ENCODE measurements at places on chromosomes 11 and 22.

DNA sequence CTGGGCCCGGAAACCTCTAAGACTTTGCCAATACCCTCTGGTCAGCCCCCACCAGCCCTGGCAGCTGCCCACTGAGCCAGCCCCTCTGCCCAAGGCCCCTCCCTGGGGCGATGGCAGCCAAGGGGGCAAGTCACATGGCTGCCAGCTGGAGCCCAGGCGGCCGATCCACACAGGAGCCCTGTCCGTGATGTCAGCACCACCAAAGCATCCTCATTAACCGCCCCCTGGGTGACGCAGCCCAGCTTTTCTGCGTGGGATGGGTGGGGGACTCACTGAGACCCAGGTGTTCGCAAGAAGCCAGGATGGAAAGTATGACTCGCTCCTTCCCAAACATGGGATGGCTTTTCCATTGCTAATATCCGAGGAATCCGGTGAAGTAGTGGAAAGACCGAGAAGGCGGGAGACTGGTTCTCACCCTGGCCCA, 46.6 kb upstream of the WNT7B start:
- no peak for DNase-seq

DNA sequence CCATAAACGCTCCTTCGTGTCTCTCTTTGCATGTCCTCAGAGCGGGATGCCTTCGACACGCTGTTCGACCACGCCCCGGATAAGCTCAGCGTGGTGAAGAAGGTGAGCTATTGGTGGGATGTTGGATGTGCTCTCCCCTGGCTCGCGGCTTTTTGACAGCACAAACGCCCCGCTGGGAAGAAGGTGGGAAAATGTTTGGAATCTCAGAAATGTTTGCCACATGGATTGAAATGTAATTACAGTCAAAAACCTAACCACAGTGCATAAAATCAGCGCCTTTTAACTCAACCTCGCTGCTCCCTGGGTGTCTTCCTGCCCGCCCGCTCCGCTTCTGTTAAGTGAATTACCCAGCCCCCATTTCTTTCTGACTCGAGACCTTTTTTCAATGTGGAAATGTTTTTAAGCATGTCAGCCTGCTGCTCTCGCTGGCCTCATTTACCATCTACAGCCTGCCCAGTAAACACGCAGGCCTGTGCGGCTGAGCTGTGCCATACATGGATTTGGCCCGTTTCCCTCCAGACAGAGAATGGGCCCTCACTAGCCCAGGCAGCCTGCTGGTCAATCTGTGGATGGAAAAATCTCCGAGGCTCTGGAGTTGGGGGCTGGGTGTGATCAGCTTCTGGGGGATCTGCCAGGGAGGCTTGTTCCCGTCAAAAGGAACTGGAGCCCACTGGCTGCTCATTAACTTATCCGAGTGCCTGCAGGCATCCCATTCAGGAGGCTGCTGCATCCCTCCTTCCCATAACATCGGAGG, 32.7 kb upstream of the PARVG start:
- no peak for DNase-seq

DNA sequence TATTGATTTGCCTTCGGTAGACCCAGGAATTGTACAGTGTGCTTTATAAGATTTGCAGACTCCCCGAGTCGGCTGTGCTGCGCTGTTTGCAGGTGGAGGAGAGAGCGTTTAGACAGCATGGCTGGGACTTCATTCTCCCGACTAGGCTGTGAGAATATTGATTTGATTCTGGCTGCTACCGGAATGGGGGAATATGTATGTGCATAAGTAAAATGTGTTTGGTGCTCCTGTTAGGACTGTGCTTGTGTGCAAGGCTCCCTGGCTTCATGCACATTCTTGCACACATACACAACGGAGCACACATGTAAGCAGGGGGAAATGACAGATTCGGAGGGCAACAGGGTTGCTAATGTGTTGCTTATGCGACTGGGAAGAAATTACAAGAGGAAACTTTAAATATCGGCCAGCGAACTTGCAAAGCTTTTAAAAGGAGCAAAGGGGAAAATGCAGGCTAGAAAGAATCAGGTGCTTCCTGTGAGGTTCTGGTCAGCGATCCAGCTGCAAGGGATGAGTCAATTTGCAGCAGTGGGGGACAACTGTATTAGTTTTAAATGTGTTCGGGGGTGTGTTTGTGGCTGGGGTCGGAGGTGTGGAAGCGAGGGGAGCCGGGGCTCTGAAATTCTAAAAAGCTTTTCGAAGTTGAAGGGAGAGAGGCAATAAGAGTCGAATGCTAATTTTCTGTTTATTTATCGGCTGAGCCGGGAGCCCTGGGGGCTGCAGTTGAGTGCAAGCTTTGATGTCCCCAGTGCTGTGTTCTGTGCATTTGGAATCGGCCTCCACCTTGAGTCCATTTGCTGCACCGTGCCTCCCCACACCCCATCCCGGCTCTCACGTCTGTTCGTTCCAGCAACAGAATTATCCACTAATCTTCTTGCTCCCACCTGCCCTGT, 731 bp downstream of the NTM start:
- DNase-seq, result no peak

- peak; percentile 11 for DNase-seq
Measured at GRCh38 chr11:60193687-60194433, 11.0 kb upstream of the MS4A6A start.

- DNase-seq, result no peak
Measured at GRCh38 chr11:26188554-26188953, 143.4 kb upstream of the ANO3 start.

DNA sequence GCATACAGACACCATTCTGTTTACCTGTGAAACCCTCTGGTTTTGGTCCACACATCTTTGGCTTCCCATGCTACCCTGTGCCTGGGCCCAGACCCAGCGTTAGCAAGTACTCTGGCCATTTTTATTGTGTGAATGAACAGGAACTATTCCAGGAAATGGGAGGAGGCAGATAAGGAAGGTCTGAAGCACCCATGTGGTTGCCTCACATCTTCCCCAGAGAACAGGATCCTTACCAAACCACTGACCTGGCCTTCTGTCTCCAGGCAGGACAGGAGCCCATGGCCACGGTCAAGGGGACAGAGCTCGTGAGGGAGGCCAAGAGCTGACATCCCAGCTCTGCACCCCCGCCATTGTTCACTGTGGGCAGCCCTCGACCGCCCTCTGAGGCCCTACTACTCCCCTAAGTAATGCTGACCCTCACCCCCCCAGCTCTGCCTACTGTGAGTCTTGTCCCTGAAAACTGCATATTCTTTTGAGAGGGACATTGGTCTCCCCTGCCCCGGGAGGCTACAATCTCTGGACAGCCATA, 97.7 kb upstream of the TP53I11 start:
- no peak for DNase-seq

DNA sequence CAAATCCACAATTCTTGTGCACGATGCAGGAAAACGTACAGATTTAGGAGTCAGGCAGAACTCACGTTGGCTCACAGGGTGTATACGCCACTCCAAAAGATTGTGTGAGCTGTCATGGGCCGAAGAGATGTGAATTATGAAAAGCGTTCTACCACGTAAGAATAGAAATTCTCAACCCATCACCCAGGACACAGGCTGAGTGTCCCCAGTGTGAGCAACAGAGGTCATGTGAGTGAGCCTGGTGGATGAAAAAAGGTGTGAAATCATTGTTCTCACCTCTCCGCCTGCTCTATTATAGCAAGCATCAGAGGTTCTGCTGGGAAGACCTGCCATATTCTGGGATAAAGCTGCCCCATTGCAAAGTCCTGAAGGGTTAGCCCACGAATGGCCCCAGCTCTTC, 235.0 kb downstream of the MN1 start:
- no peak for DNase-seq

- no peak for DNase-seq
Measured at GRCh38 chr11:93986716-93987115, 34.4 kb upstream of the HEPHL1 start.

DNA sequence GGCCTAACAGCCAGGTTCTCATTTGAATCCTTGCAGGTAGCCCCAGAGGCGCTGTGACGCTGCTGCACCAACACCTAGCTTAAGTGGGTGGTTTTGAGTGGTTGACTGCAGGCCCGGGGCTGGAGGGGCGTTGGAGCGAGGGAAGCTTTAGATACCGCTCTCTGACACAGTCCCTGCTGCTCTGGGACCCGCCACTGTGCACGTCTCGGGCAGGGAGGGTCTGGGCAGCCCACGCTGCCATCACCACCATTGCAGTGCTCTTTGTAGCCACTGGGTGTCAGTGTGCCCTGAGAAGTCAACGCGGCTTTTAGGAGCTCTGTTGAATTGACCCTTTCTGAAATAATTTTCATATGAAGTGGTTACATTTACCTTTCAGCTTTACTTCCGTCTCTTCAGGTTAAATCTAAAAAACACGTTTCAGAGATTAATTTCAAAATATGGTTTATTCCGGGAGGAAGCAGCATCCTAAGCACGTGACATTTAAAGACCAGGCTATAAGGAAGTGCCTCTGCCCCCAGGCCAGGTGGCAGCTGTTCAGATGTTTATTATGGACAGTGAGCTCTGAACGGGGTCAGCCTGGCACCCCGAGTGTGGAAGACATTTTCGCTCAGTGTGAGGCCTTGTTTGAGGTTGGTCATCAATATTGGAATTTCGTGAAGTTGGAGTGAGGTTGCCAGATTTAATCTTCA, 30.9 kb upstream of the PARVB start:
- peak; percentile 28 for DNase-seq

GRCh38 chr11:10023212-10023611, 270.8 kb downstream of the SBF2 start:
- DNase-seq, result no peak

GRCh38 chr11:975827-976226, 50.2 kb downstream of the AP2A2 start:
- DNase-seq, result no peak

DNA sequence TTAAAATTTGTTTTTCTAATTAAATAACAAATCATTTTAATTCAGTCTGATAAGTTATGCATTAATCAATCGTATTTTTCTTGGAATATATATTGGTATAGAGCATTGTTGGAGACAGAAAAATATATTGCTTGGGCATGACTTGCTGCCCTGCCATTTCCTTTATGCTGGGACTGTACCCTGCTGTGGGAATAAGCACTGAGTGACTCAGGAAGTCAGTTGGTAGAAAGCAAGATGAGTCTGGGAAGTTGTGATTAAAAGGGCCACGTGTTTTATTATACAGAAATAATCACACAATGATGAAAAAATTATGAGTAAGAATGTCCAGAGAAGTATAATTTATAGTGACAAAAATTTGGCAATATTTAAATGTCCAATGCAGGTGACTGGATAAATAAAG, 139.5 kb downstream of the KIF18A start:
- DNase-seq, result no peak

- no peak for DNase-seq
Measured at GRCh38 chr11:112565551-112565950, 304.9 kb upstream of the PLET1 start.

- DNase-seq, result no peak
Measured at GRCh38 chr11:78533399-78533798, 41.3 kb downstream of the NARS2 start.
